ENCODE measurements at places on chromosomes 3 and 15. TPM values are rescaled to one million over a fixed set of nuclear protein-coding genes. Genes with fewer than 3 reads are reported as not detected.

DNA sequence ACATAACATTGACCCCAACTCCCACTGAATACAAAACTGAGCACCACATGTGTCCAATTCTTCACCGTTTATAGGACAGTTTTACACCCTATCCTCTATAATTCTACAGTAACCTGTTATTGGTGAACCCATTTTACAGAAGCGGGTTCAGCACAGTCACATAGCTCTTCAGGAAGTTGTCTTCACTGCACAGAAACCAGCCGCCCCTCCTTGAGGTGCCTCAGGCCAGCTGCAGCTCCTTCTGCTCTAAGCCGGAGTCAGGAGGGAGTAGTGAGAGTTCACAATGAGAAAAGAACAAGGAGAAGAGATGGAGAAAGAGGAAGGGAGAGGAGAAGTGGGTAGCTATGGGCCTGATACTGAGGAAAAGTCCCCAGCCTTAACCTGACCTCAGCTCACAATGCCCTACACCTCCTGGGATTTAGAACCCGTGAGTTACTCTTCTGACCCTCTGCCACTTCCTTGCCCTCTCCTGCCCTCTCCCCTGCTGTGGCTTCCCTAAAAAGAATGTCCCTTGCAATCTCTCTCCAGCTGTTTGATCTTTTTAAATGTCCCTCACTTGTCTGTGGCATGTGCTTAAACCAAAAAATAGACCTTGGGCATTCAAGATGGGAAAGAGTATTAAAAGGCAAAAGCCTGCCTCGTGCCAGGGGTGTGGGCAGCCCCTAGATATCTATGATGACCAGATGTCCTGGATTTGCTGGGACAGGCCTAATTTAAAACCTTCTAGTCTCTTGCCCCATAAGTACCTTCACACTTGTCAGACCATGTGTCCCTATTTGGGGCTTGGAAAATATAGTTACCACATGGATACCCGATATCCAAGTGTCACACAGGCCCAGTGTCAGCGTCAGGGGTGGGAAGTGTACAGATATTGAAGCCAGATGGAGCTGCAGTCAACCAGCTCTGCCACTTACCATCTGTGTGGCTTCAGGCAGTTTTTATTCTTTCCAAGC lies 71.3 kb upstream of the HES1 start:
- H3K36me3 ChIP-seq: no peaks in the 10 kb centered on the region
- no peak for DNase-seq
- H3K4me1 ChIP-seq: peaks cover 42% of the 10 kb centered on the region

GRCh38 chr3:147812186-147812911 lies 403.2 kb downstream of the ZIC1 start:
- no peaks in the 10 kb centered on the region for H3K36me3 ChIP-seq
- H3K27me3 ChIP-seq: no peaks in the 10 kb centered on the region
- no peak overlapping the region for H3K4me3 ChIP-seq
- H3K4me1 ChIP-seq: peaks cover 14% of the 10 kb centered on the region
- DNase-seq: no peak

AADAC gene
- total RNA-seq: not detected

SLC22A14 gene
- total RNA-seq: 1.8 TPM

- DNase-seq: no peak
- no peaks in the 10 kb centered on the region for H3K36me3 ChIP-seq
- H3K27ac ChIP-seq: no peak overlapping the region
- no peaks in the 10 kb centered on the region for H3K27me3 ChIP-seq
Observed at GRCh38 chr15:90763366-90764099, 46.4 kb downstream of the BLM start.

STRIT1 gene
- total RNA-seq: not detected

- H3K27ac ChIP-seq: no peak overlapping the region
- no peak overlapping the region for H3K4me3 ChIP-seq
- H3K27me3 ChIP-seq: no peaks in the 10 kb centered on the region
- peaks cover 31% of the 10 kb centered on the region for H3K36me3 ChIP-seq
Observed at GRCh38 chr3:53215816-53216215, 40.0 kb downstream of the TKT start.

SPINK8 gene
- total RNA-seq: not detected

GRCh38 chr3:47976135-47976732 lies 40.0 kb downstream of the MAP4 start:
- H3K4me3 ChIP-seq: no peak overlapping the region
- no peaks in the 10 kb centered on the region for H3K36me3 ChIP-seq
- no peak overlapping the region for H3K27ac ChIP-seq
- H3K4me1 ChIP-seq: no peaks in the 10 kb centered on the region
- no peaks in the 10 kb centered on the region for H3K27me3 ChIP-seq

SECISBP2L gene
- total RNA-seq: 37.0 TPM

GRCh38 chr15:51374131-51374530 lies 32.7 kb downstream of the GLDN start:
- DNase-seq: no peak
- no peak overlapping the region for H3K27ac ChIP-seq
- no peaks in the 10 kb centered on the region for H3K36me3 ChIP-seq
- H3K4me3 ChIP-seq: no peak overlapping the region

DNA sequence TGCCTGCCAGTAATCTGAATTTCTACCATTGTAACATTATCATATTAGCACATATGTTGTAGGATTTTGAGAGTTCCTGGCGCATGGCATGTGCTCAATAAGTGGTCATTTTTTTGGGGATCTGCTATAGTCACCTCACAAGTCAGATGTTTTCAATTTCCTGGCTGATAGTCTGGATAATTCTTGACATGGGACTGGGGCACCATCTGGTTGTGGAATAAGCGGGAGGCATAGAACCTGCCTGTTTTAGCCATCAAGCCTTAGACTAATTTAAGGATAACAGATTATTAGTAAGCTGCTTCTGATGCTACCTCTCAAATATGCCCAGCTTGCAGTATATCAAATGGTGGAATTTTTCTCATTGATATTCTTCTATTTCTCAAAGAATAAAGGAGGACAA lies 39.1 kb downstream of the GASK1A start:
- no peak overlapping the region for H3K27ac ChIP-seq
- H3K4me3 ChIP-seq: no peak overlapping the region
- H3K4me1 ChIP-seq: no peaks in the 10 kb centered on the region
- no peaks in the 10 kb centered on the region for H3K36me3 ChIP-seq
- peaks cover 15% of the 10 kb centered on the region for H3K27me3 ChIP-seq

DNA sequence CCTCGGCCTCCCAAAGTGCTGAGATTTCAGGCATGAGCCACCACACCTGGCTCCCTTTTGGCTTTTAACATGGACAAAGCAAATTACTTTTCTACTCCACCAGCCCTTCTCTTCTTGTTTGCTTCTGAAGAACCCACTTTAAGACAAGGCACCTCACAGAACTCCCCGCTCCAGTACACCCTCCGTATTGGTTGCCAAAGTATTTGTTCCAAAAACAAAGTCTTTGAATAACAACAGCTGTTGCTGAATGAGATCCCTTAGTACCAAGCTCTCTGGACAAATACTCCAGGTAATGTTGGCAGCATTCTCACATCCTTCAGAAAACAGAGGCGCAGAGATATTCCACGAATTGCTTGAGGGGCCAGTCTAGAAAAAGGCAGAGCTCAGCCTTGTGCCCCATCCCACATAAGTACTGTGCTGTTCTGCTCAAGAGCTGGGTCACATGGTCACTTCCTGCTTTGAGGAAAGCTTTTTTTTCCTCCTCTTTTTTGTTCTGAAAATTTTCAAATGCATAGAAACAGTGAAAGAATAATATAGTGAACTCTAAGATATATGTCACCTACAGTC lies 7.3 kb upstream of the CHCHD6 start:
- no peak overlapping the region for H3K27ac ChIP-seq
- no peaks in the 10 kb centered on the region for H3K4me1 ChIP-seq
- H3K27me3 ChIP-seq: peaks cover 70% of the 10 kb centered on the region
- no peak overlapping the region for H3K4me3 ChIP-seq
- no peaks in the 10 kb centered on the region for H3K36me3 ChIP-seq
- no peak for DNase-seq

SERINC4 gene
- total RNA-seq: 0.33 TPM

DNA sequence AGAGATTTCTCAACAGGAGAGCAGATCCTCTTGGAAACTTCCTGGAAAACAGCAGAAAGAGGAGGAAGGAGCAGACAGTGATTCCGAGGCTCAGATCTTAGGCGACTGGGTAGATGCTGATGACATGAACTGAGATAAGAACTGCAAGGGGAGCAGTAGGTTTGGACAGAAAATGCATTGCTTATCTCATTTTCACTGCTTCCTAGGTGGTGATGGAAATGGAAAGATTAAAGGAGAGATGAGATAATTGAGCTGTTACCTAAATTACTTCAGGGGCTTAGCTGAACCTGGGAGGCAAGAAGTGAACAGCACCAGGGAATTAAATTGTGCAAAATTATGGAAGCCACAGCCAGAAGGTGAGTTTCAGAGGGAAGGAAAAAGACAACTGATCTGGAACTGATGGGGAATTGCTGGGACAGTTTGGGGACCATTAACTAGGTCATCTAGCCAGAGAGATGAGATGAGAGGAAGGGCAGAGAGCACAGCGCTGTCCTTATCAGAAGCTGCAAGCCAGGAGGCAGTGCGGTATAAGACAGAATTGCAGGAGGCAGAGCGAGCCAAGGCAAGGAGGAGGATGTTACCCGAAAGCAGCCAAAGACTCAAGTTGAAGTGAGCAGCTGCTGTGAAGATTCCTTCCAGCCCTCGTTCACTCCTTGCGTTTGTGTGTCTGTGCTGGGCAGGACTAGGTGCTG lies 140.4 kb downstream of the SRGAP3 start:
- no peak overlapping the region for H3K4me3 ChIP-seq
- no peak overlapping the region for H3K27ac ChIP-seq
- no peaks in the 10 kb centered on the region for H3K36me3 ChIP-seq
- no peak for DNase-seq

DNA sequence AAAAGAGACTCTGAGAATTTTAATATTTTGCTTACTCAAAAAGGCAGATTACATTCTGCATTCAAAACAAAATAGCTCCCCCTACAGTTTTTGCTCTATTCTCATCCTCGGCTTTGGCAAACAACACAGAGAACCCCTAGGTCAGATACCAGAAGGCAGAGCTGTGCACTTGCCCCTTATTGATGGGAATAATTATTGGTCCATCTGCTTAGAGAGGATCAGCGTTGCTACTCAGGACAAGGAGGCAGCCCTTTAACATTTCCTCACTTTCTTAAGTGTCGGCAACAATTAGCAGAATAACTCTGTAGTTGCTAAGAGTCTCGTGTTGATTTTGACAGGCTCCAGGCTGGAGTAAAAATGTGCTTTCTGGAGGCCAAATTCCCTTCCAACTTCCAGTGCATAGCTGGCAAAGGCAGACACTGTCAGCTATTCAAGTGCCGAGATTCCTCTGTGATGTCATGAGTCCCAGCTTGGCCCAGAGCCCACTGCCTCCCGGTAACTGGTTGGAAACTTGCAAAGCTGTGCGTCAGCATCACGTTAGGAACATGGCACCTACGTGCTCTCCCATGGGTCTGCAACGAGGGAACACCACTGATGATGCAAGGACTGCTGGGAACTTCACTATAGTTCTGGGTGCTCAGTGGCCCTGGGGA lies 482.7 kb upstream of the ADAMTS9 start:
- H3K27ac ChIP-seq: no peak overlapping the region
- H3K4me1 ChIP-seq: peaks cover 31% of the 10 kb centered on the region
- peak; percentile 50 for DNase-seq
- no peaks in the 10 kb centered on the region for H3K36me3 ChIP-seq
- H3K4me3 ChIP-seq: peak overlapping the region; percentile 7

DNA sequence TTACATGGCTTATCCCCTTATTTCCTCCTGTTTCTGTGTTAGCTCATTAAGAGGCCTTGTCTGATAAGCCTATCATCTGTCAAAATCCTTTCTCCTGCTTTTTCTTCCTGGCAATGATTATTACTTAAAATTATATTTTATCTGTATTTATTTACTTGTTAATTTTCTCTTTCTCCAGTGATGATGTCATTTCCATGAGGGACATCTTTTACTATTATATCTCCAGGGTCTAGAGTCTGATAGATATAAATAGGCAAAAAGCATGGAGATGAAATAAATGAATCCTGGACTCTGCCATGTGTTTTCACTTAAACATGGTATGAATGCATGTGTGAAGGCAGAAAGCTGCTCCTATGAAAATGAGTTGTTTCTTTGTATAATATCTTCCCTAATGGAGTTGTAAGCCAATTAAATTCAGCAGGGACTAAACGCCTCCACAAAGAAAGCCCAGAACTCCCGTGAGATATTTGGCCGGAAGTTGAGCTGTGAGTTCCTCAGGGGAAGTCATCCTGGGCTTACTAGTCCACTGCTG lies 375.2 kb downstream of the TUSC7 start:
- H3K27ac ChIP-seq: no peak overlapping the region
- peaks cover 15% of the 10 kb centered on the region for H3K27me3 ChIP-seq
- no peaks in the 10 kb centered on the region for H3K4me1 ChIP-seq
- no peaks in the 10 kb centered on the region for H3K36me3 ChIP-seq
- no peak overlapping the region for H3K4me3 ChIP-seq

- H3K4me1 ChIP-seq: peaks cover 38% of the 10 kb centered on the region
- no peak overlapping the region for H3K4me3 ChIP-seq
- no peak overlapping the region for H3K27ac ChIP-seq
- no peak for DNase-seq
- H3K36me3 ChIP-seq: no peaks in the 10 kb centered on the region
- H3K27me3 ChIP-seq: no peaks in the 10 kb centered on the region
Observed at GRCh38 chr3:122890720-122891220, 95.9 kb downstream of the SLC49A4 start.

GRCh38 chr15:36777926-36778325 lies 198.5 kb downstream of the CDIN1 start:
- no peak overlapping the region for H3K4me3 ChIP-seq
- no peaks in the 10 kb centered on the region for H3K36me3 ChIP-seq
- H3K27ac ChIP-seq: no peak overlapping the region
- H3K4me1 ChIP-seq: no peaks in the 10 kb centered on the region
- DNase-seq: no peak

DNA sequence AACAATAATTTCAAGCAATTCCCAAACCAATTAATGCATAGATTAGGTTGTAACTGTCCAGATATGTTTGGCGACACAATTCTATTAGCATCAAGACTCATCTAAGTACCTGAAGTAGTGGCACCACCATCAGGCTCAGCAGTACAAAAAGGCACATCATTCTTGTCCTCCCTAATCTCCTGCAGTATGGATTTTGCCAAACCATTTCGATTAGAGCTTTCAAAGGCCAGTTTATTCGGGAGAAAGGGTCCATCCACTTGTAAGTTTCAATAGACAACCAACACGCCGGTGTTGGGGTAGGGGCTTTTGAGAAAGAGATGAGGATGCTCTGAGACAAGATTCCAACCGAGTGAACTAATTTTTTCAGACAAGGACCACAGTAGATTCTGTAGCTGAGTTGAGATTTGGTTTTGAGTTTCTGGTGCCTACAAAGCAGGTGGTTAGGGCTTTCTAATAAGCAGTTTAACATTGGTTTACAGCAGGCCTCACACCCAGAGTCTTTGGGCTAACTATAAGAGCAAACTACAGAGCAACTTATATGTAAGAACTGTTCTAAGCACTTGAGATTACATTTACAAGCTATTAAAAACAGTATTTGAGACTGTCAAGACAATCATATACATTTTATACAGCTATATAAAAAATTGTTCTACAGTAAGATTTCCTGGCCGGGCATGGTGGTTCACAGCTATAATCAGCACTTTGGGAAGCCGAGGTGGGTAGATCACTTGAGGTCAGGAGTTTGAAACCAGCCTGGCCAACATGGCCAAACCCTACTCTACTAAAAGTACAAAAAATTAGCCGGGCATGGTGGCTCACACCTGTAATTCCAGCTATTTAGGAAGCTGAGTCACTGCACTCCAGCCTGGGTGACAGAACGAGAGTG lies 4.5 kb downstream of the RPL22L1 start:
- no peak overlapping the region for H3K27ac ChIP-seq
- no peak for DNase-seq

FANCD2OS gene
- total RNA-seq: not detected

GRCh38 chr3:169297214-169297613 lies 366.3 kb downstream of the MECOM start:
- DNase-seq: no peak
- peak overlapping the region; percentile 10 for H3K4me3 ChIP-seq
- peaks cover 24% of the 10 kb centered on the region for H3K36me3 ChIP-seq
